ENCODE measurements at places on chromosomes 2 and 18.
A peak's percentile ranks its signal among the peaks of the same experiment; 100 is the strongest.

DNA sequence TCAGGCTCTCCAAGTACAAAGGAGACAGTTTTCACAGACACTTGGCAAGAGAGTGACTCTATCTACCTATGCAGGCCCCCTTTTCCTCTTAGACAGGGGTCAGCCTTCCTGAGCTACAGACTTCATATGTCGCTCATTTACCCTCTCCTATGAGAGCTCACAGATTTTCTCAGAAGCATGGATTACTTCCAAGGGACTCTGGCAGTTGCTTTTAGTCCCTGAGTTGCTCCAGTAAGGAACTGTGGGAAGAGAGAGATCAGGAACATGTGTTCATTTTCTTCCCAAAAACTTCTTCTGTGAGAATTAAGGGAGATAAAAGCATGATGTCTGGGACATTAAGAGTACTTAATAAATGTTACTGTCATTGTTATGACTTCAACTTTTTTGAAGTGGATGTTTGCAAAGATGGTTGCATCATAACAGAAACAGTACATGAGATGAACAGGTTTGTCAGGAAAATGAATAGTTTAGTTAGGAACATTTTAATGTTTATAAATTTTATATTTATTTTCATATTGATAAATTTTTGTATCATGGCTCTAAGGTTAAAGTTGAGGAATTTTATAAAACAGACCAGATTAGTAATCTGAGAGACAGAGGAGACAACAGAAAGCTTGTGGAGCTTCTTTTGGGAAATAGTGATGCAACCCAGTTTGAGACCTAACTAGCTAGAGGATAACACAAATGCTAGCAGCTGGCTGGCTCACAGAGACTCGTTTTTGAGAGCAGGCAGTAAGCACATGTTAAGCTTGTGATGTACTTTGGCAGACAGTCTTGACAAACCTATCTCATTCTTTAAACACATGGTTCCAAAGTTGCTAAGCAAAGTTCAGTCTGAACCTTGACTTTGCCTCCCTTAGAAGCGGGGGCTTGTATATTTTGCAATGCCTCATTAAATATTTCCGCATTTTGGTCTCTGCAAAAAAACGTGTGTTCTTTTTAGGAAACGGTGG lies 21.7 kb upstream of the UGP2 start:
- DNase-seq: peak; percentile 43

GRCh38 chr18:864872-865273 lies 39.8 kb upstream of the ADCYAP1 start:
- peak; percentile 61 for DNase-seq

DNA sequence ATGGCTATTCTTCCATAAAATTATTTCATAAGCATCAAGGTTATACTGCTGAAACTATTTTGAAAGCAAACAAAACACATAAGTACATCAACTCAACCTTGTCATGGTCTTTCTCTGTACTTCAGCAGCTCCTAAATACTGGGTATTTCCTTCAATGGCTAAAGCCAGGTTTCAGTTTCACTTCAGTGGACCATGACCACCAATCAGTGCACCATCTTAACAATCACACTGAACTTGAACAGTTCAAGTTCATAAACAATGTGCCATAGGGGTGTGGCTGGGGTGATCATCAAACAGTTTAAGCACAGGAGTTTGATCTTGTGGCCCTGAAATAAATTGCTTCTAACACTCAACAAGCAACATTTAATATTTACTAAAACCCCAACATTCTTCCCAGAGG lies 124.1 kb upstream of the FIGN start:
- DNase-seq: no peak

DNA sequence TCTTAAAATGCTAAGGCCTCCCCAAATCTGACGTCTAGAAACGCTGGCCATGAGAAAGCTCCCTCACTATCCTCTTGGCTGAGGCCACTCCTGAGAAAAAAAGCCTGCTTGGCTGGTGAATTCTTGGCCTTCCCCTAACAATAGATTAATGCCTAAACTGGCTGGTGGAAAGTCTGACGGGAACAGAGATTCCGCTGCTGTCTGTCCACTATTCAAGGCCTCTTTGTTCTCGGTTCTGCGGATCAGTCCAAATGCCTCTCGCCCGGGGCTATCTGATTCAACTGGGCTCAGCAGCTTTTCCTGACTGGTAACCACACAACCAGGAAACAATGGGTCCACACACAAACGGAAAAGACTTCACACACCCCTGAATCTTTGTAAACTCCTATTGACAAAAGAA lies 27.2 kb downstream of the PXDN start:
- DNase-seq: no peak

- no peak for DNase-seq
Measured at GRCh38 chr2:147430408-147430807, 414.4 kb upstream of the ACVR2A start.

DNA sequence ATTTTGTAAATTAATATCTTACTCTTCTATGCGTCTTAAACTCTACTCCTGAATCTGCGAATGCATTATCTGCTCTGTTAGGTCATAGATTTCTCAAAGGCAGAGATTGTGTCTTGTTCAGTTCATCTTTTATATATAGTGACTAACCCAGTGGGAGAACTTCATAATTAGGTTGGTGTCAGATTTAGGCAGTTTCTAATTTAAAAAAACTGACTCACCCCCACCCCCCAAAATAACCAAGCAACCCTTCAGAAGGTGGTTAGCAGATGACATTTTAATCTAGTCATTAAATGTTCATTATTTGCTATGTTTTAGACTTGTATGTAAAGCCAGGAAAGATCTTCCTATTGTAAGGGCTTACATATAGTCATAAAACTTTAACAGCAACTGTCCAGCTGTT lies 10.4 kb downstream of the SERPINB12 start:
- no peak for DNase-seq

- no peak for DNase-seq
Measured at GRCh38 chr2:217735899-217736298, 266.9 kb downstream of the TNS1 start.

DNA sequence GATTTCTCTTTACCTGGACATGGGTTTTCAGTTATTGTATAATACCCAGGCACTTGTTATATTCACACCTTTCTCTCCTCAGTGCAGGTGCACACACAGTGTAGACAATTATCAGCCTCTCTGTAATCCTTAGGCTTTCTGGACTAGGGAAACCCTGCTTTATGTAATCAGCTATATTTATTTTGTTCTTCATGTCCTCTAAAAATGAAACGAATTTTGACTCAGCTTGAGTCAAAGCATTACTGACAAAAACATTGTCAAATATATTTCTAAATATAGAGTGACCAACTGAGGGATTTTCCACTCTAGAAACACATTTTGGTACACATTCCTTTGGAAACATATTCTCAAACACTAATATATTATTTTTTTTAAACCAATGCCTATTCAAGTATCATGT lies 144.8 kb upstream of the GULP1 start:
- DNase-seq: no peak

- DNase-seq: peak; percentile 34
Measured at GRCh38 chr2:241803387-241804325, 5.3 kb upstream of the NEU4 start.

DNA sequence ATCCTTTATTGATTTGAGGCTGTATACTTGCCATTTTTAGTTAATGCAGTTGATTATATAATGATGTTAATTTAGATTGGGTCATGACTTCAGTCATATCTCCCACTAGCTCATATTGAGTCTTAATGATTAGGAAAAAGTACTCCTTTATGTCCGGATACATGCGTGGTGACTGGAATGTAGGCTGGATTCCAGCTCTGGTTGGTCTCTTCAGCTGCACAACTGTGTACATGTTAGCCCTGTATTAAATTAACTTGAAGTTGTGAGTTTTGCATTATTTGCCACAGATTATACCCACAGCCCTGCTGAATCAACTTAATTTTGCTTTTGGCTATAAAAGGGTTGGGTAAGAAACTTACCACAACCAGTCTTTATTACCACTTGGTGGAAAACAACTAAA lies 22.5 kb downstream of the MOB4 start:
- DNase-seq: no peak

DNA sequence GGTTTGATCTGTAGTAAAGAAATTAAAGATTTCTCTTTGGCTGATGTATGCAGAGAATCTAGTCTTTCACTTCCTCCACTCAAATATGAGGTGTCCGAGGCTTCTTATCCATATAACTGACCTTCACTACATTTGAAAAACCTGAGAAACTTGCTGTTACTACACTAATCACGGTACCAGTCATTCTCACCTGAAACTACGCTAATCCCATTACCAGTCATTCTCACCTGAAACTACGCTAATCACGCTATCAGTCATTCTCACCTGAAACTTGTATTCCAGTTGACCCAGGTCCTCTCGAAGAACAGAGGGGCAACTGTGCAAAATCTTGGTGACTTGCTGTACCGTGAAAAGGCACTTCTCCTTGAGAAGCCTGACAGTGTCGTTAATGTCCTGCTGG lies 5.1 kb downstream of the MTERF4 start:
- no peak for DNase-seq

- DNase-seq: no peak
Measured at GRCh38 chr2:33022989-33023727, 76.4 kb downstream of the LTBP1 start.

DNA sequence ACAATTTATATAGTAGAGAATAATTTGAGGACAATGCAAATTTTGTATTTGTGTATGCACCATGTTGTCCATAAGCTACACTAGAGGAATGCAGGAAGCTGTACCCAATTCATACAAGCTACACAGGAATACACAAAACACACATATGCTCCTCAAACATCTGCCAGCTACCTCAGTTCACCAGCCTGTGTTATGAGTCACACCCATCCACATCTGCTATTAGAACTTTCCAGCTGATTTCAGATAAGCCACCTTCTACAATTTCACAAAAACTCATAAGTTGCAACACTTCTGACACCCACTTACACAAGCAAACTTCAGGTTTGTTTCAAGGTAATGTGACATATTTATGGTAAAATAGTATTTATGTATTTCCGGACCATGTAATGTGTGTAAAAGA lies 438.9 kb downstream of the SATB2 start:
- no peak for DNase-seq

GRCh38 chr2:79832511-79833234 lies 319.8 kb downstream of the CTNNA2 start:
- no peak for DNase-seq

DNA sequence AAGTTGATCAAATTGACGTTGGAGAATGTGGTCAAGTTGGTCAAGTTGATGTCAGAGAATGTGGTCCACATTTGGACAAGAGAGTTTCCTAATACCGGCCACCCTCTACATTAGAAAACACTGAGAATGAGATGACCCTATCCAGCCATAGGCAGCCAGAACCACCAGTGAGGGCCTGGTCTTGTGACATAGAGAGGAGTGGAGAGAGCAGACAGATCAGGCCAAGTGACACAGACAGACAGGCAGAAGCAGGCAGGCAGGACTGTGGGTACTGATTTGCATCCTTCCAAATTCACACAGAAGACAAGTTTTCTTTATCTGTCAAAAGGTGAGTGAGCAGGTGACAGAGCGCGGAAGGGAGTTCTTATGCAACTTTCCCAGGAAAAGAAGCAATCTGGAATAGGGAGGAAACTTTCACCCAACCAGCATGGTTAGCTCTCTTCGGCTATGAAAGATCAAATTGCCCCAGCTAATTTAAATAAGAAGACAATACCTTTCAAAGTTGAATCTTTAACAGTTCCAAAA lies 109.1 kb upstream of the PID1 start:
- no peak for DNase-seq

DNA sequence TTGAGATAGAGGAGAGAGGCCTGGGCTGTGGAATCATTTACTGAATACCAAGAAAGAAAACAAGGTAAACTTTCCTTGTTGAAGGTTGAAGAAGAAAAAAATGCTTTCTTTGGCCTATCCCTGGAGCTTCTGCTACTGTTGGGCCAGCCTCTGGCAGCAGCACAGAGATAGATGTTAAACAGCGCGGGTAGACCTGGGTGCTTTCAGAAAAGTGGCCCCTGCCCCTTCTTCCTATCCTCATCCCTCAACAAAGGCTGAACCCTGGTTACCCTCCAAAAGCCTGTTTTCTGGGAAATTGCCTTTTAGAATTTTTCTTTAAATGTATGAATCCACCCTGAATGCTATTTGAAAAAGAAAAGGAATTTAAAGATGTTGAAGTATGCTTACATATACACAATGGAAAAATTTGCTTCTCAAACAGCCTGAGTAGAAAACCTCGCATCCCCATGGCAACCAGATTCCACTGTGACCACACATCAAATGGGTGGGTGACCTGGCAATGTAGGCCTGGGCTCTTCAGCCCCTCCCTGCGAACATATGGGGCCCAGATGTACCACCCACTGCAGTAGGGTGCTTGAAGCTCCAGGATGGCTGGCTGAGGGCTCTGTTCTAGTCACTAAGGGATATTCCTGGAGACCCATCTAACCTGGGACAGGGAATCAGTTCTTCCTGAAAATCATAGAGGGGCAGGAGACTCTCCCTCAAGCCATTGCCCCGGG lies 23.4 kb upstream of the CHRNA1 start:
- DNase-seq: no peak

DNA sequence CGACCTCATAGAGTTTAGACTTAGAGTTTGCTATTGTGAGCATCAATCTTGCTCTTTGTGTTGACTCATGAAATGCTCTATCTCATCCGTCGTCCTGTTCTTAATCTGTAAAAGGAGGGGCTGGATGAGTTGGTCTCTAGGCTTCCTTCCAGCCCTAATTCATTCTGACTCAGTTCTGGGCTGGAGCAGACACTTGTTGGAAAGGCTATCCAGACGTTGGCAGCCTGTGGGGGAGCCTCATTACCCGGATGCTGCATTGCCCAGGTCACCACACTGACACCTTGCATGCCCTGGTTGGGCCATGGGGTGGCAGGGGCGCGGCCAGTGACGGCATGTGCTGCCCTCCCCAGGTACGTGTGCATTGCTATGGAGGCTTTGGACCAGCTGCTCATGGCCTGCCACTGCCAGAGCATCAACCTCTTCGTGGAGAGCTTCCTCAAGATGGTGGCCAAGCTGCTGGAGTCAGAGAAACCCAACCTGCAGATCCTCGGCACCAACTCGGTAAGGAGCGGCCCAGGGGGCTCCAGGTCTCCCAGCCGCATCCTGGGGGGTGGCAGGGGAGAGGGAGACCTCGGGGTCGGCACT lies 61.5 kb downstream of the EFR3B start:
- DNase-seq: no peak

DNA sequence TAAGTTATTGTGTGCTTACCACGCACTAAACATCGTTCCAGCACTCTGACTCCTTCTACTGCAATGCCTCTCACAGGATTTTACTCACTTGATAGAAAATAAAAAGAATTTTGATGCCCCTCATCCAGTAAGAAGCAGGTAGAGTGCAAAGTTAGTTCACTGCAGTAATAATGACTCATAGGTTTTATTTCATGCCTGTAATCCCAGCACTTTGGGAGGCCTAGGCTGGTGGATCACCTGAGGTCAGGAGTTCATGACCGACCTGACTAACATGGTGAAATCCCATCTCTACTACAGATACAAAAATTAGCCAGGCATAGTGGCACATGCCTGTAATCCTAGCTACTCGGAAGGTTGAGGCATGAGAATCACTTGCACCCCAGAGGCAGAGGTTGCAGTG lies 190.6 kb downstream of the RAD51AP2 start:
- no peak for DNase-seq

- DNase-seq: no peak
Measured at GRCh38 chr2:230575642-230576324, 136.9 kb upstream of the CAB39 start.

- DNase-seq: no peak
Measured at GRCh38 chr2:47230418-47230817, 75.3 kb upstream of the STPG4 start.

GRCh38 chr2:65275141-65275915 lies 47.7 kb downstream of the ACTR2 start:
- DNase-seq: no peak

GRCh38 chr2:232420463-232421188 lies 14.0 kb downstream of the ALPG start:
- no peak for DNase-seq

- no peak for DNase-seq
Measured at GRCh38 chr18:54303408-54303807, 34.1 kb downstream of the POLI start.

- no peak for DNase-seq
Measured at GRCh38 chr2:41880561-41881243, 167.1 kb upstream of the PKDCC start.

Measured in MV-4-11 (cell line).